GM20000 (cell line): ENCODE measurements at places on chromosomes 2 and 18.

GRCh38 chr2:2942906-2943305 lies 434.7 kb downstream of the EIPR1 start:
- DNase-seq = no peak

- DNase-seq = peak; percentile 70
These were observed 725 bp downstream of the SLC66A2 start for GRCh38 chr18:79950515-79951341.

GRCh38 chr18:11042247-11042646 lies 107.1 kb downstream of the PIEZO2 start:
- DNase-seq = peak; percentile 26

- no peak for DNase-seq
These were observed 18.7 kb upstream of the NEMP2 start for GRCh38 chr2:190553254-190553653.

DNA sequence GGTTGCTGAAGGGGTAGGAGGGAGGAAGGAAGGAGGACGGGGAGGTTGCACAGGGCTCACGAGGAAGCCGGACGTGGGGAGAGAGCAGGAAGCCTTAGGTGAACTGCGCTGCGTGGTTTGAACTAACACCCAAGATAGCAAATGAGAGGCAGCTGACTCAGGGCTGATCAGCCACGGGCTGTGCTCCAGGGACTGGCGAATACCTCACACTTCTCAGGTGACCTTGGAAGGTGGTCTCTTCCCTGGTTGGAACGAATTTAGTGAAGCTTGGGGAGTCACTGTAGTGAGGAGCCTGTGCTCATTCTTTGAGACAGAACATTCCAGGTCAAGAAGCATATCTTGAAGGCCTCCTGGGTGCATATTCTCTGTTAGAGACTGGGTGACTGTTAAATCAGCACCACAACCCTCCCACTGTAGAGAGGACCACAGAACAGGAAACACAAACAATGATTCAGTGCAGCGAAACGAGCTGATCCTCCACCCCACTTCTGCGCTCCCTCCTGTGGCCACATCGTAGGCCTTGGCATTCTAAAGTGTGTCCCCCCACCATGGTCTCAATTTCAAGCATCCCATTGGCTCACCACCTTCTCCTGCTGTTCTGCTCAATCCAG lies 33.8 kb downstream of the TOGARAM2 start:
- peak; percentile 68 for DNase-seq

- DNase-seq = peak; percentile 71
These were observed 88.8 kb downstream of the VIT start for GRCh38 chr2:36785179-36785795.

DNA sequence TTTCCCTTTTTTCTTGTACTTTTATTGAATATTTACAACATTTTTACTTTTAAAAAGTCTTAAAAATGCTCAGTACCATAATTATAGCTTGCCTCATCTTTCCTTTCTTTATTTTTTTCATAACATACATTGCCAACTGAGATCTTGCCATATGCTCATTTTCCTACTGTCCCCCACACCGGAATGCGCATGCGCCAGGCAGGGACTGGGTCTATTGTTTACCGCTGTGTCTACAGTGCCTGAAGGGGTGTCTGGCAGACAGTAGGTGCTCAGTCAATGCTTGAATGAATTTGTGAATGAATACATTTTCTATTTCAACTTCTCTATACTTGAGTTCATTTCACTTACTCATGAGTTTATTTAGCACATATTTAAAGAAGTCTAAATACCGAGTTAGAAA lies 158.0 kb downstream of the CYP26B1 start:
- no peak for DNase-seq

DNA sequence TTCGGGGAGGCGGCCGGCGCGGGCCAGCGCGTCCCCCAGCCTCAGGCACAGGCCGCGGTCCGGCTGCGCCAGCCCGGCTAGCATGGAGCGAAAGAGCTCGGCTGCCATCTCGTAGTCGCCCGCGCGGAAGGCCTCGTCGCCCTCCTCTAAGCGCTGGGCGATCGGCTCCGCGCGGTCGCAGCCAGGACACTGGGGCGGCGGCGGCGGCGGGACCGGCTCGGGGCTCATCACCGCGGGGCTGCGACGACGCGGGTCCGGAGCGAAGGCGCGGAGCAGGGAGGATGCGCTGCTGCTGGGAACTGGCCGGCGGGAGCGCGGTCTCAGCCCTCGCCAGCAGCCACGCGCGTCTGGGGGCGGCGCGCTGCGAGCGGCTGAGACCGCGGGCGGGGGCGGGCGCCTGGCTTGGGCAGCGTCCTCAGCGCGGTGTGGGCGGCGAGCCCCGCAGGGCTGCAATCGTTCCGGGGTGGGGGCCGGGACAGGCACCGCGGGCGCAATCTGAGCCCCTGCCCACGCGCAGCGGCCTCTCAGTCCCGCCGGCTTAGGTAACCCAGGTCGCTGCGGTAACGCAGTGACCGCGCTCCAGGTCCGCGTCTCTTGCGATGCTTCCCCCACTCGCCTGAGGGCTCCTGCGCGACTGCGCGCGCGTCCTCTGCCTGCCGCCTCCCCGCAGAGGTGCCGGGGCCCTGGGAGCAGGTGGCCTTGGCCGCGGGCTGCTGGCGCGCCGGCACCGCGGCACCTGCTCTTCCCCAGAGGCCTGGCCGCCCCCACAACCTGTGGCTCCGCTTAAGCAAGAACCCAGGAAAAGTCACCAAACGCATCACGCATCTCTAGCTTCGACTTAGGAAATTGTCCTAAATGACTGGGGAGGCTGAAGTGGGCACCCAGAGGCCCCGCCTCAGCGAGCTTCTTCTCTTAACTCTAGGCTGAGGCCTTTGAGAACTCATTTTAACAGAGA lies at the start of gene LONRF2:
LONRF2 (minus strand) TSS at position 636 of the 955 bp plus-strand sequence; CDS start at position 228, 408 bp downstream.
- DNase-seq = peak; percentile 36
